ENCODE measurements at places on chromosomes 13 and 19.

DNA sequence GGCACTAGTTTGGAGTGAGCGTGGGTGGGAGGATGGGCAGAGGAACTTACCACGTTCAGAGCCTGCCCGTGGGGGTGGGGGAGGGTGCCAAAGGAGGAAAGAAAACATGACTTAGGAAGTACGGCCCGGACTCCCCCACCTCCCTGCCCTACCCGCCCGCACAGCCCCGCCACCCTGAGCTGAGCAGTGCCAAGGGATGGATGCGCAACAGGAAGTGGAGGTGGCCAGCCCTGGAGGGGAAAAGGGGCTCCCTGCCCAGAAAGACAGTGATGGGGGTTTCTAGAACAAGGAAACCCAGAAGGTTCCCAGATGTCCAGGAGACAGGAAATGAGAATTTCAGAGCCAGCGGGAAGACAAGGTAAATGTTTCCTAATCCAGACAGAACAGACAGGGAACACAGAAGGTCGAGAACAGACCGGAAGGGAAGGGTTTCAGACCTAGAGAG, 6.3 kb downstream of the TEAD2 start:
- DNase-seq, result no peak

DNA sequence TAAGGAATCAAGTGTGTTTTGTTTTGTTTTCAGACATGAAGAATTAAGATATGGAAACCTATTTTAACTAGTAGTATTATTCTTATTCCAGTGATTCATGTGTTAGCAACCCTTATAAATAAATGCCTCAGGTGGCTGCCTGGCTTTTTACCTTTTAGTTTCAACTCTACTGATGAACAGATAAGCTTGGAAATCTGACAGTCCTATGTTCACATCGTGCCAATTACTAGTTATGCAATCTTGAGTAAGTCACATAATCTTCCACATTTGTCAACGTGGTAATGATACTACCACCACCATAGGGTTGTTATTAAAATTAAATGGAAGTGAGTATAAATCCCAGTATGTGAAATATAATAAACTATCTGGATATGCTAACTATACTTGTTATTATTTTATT, 64.3 kb downstream of the TBC1D4 start:
- DNase-seq, result no peak

DNA sequence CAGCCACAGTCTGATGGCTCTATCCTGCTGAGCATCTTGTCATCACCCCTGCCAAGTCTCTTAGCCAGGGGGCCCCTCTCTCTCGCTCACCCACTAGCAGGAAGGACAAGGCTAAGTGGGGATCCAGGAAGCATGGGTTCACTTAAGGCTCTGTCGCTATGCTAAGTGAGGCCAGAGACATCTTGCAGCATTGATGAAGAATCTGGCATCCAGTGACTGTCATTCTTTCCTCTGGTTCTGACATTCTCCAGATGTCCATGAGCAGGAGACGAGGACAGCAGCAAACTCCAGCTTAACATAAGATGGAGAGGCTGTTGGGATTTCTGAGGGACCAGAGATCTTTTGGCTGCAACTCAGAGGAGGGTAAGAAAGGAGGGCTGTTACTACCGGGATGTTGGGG, 230.2 kb downstream of the TSHZ3 start:
- DNase-seq, result no peak

DNA sequence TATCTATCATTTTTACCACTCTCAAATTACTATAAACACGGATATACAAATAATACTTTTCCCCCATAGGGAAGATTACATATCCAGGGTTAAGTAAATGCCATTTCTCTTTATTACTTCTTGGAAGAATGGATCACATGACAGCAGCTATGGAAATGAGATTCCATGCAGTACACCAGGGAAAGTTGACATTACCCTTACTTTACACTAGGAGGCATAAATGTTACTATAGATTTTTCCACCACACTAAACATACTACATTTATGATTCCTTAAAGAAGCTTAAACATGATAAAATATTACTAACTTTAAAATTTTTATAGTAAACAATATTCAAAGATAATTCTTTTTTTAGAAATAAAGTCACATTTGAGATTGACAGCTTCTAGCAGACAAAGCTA, 611.4 kb downstream of the PCDH9 start:
- DNase-seq, result peak; percentile 4

- peak; percentile 53 for DNase-seq
These were observed 107.2 kb downstream of the CACNA1A start for GRCh38 chr19:13398780-13399726.

- no peak for DNase-seq
These were observed 52.5 kb downstream of the PDS5B start for GRCh38 chr13:32638739-32639138.

- DNase-seq, result no peak
These were observed 2.2 kb downstream of the FCER2 start for GRCh38 chr19:7699417-7700401.

DNA sequence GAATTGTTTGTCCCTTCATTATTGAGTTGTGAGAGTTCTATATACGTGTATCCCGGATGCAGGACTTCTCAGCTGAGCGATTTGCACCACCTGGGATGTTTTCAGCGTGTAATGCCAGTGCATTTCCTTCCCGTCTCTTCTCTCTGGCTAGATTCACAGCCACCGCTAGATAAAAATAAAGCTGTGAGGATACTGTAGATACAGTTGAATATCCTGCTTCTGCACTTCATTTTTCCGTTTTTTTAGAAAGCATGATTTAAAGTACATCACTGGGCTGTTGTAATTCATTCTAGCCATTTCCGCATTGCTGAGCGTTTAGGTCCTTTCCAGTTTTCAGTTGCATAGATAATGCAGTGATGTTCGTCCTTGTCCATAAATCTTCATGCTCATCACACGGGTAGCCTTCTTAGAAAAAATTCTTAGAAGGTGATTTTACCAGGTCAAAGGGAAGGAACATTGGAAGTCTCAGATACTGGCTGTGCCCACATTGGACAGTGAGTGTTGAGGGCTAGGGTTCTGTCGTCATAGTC, 14.7 kb downstream of the PPP1R37 start:
- no peak for DNase-seq

GRCh38 chr19:46784262-46785053, 3.9 kb downstream of the SLC1A5 start:
- DNase-seq, result peak; percentile 76

DNA sequence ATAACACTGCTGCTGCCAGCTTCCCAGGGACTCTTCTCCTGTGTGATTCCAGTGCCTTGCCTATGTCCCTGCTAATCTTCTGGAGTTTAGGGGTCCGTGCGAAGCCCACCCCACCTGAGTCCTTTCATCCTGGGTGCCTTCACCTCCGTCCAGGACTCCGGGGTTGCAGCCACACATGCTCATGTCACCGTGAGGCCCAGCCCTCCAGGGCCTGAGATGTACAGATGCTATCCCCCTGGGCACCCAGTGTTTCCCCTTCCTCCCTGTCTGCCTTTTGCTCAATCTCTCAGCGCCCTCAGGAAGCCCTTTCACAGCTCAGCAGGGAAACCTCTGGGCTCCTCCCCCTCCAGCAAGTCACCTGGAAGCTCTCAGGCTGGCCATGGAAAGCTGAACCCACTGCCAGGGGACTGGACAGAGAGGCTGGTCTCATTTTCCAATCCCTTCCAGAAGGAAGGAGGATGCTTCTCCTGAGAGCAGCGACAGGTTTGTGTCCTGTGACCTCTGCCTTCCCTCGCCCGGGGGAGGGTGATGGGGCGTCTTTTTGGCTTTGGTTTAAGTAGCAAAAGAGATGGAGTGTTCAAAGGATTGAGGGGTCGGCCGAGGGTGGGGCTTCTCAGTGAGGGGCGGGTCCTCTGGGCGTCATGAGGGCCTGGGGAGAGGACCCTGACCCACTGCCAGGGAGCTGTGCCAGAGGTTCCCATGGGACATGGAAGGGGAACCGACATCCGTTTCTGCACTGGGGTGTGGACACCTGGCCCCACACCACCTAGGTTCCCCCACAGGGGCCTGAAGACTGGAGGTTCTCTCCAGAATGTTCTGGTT, 30.8 kb upstream of the TFDP1 start:
- no peak for DNase-seq

DNA sequence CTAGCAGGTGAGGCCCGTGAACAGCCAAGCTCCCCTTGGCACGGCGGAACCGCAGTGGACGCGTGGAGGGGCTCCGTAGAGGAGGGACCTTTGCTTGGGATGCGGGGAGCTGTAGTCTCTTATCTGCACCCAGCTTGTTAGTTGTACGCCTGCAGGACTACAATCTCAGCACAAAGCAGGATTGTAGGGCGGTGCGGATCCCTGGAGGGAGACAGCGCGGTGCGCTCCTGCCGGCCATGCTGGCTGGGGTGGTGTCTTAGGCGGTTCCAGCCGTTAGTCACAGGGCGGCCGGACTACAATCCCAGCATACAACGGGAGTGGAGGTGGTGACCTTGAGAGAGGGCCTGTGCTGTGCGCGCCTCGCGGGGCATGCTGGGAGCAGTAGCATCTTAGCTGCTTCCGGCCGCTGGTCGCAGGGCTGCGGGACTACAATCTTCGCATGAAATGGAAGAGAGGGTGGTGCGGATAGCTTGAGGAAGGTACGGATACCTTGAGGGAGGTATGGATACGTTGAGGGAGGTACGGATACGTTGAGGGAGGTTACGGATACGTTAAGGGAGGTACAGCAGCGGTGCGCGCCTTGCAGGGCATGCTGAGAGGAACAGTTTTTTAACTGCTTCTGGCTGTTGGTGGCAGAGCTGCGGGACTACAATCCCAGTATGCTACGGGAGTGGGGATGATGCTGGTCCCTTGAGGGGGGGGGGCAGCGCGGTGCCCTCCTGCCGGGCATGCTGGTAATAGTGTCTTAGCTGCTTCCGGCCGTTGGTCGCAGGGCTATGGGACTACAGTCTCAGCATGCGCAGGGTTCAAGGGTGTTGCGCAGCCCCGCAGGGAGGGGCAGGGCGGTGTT, 1419.1 kb downstream of the UQCRFS1 start:
- DNase-seq, result peak; percentile 58

- DNase-seq, result peak; percentile 40
These were observed 21.0 kb downstream of the SMIM24 start for GRCh38 chr19:3459089-3459881.

DNA sequence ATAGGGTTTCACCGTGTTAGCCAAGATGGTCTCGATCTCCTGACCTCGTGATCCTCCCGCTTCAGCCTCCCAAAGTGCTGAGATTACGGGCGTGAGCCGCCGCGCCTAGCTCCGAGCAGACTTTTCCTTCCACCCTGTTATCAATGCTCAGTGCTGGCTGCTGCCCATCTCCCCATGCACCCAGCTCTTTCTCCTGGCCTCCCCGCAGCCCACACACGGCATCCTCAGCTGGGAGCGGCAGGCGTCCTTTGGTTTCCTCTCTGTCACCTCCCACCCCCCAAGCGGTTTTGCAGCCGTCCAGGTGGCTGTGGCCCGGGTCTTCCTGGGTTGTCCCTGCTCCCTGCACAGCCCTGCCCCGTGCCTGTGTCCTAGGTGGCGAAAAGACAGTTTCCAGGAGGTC, 12.1 kb downstream of the PRR22 start:
- DNase-seq, result no peak

- no peak for DNase-seq
These were observed 10.3 kb upstream of the CACNG7 start for GRCh38 chr19:53898636-53899341.

- no peak for DNase-seq
These were observed 8.0 kb downstream of the NAPSA start for GRCh38 chr19:50357178-50358100.

DNA sequence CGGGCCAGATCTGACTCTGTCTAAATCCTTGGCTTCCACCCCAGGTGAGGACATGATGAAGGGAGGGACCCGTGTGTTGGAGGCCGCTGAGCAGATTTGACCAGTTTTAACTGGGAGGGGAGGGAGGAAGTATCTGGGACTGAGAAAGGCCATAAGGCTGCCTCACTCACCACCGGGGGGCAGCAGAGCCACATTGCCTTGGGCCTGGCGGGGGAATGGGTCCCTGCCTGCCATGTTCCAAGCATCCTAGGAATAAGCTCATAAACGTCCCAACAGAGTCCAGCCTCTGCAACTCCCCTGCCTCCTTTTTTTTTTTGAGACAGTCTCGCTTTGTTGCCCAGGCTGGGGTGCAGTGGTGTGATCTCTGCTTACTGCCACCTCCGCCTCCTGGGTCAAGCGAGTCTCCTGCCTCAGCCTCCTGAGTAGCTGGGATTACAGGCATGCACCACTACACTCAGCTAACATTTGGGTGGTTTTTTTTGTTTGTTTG, 15.5 kb downstream of the MAST3 start:
- DNase-seq, result no peak

- no peak for DNase-seq
These were observed 141.9 kb downstream of the ZIC5 start for GRCh38 chr13:99829593-99830239.

DNA sequence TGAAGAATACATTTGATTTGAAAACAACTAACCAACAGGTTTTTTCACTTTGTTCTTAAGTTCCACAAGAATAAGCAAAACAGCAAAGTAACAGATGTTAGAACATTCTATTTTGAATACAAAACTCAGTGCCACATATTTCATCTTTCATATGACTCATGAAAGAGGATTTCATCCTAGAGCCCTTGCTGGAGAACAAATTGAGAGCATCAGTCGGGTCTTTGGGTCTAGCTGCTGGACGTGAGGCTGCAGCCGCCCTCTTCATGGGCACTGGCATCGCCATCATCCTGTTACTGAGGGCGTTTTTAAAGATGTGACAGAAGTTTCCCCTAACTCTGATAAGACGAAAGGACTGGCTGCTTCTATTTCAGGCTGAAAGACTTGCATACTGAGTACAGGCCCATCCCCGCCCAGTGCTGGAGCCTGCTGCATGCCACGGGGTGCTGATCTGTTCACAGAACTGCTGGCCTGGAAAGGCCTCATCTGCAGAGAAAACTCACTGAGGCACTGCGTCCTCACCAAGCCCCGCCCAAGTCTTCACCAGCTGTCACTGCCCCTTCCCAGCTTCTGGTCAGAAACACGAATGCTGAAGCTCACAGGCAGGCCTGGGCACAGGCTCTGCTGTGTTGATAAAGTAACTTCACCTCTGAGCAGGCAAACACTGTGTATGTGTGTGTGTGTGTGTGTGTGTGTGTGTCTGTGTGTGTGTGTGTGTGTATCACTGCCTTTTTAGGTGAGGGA, 101.4 kb downstream of the TUBGCP3 start:
- DNase-seq, result no peak

DNA sequence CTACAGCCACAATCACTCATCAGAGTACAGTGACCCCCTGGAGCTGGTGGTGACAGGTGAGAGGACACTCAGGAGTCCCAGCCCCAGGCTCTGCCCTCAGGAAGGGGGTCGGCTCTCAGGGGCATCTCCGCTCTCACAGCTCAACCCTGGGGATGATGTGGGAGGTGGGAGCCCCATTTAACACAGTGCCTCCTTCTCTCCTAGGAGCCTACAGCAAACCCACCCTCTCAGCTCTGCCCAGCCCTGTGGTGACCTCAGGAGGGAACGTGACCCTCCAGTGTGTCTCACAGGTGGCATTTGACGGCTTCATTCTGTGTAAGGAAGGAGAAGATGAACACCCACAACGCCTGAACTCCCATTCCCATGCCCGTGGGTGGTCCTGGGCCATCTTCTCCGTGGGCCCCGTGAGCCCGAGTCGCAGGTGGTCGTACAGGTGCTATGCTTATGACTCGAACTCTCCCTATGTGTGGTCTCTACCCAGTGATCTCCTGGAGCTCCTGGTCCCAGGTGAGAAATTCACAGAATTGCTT, 1.0 kb downstream of the LILRA2 start:
- no peak for DNase-seq
